Amniotic epithelial cell (primary cell): ENCODE measurements at places on chromosomes 2 and 18.
A peak's percentile ranks its signal among the peaks of the same experiment; 100 is the strongest.

- DNase-seq: peak; percentile 28
These were observed 117.5 kb downstream of the AGAP1 start for GRCh38 chr2:235611349-235611748.

DNA sequence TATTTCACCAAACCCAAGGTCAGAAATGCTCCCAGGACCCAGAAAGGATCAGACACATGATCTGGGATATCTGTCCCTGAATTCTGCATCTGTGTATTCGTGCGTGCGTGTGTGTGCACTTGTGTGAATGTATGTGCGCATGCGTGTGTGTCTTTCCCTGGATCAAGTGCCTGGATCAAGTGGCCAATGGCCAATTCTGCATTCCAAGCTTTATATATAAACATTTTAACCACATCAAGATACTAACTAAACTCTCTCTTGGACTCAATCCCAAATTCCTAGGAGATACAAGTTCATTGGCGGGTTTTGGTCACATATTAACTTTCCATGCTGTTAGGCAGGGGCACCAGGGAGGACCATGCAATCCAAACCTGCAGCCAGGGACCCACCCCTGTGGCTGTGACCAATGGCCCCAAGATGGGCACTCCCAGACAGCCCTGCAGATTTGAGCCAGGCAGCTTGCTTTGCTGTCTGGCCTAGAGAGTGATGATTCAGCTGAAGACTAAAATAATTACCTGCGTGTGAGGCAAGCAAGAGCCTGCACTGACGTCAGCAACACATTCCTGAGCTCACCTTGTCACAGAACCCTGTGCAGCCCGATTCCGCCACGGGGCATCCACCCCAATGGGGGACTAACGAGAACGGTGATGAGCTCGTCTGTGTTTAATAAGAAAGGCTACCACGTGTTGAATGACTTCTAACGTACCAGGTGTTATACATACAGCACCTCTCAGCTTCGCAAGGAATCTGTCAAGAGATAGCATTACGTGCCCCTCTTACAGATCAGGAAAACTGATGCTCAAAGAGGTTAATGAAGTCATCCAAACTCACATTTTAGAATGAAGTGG lies 45.3 kb upstream of the ROCK2 start:
- peak; percentile 90 for DNase-seq

DNA sequence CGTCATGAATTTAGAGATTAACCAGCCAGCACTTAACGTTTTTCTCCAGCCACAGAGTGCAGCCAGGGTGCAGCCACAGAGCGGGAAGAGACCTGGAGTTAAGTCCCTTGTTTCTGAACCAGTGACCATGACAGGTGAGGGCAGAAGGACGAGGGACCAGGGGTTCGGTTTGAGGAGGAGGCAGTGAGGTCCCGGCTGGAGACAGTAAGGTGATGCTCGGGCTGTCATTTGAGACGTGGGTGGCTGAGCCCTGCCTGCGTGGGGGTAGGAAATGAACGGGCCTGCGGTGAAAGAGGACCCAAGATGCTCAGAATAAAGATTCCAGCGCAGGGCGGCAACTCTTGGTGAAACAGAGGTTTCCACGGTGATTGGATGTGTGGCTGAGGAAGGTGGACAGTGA lies 205.9 kb downstream of the SNTG2 start:
- no peak for DNase-seq

DNA sequence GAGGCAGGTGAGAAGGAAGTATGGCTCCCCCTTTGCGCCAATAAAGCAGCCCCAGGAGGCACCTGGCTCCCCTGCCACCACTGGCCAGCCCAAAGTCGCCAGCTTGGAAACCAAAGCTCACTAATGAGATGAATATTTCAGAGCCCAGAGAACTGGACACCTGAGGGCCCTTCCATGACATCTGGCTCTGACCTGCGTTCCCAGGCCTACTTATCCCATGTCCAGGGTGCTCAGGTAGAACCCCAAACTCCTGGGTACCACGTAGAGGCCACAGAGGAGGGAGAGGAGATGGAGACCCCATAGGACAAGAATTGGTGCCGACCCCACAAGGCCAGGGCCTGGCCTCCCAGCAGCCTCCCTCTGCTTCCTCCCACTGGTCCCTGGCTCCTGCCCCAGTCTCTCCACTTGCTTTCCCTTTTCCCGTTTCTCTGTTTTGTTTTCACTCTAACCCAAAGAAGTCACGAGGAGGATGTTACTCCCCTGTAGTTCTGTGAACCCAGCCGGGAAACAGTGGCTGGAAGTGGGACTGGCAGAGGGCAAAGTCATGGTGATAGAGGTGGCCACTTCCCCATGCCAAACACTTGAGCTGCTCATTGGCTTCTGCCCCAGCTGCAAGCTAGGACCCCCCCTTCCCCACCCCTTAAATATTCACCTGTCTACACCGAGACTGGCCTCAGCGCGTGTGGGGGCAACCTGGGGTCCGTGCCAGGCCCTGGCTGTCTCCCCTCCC lies 820 bp downstream of the TMBIM1 start:
- DNase-seq: peak; percentile 23

GRCh38 chr18:79405781-79406575 lies 10.2 kb downstream of the NFATC1 start:
- no peak for DNase-seq

DNA sequence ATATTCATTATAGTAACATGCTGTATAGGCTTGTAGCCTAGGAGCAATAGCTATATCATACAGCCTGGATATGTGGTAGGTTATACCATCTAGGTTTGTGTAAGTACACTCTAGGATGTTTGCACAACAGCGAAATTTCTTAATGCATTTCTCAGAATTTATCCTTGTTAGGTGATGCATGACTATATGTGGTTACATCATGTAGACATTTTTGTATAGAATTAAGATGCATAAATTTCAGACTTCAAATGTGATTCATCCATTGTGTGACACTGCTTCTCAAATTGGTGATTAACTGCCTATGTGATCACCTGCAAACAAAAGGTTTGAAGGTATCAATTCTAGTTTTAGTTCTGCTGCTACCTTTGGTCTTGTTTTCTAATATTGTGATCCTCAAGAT lies 1787.0 kb upstream of the PIK3C3 start:
- DNase-seq: peak; percentile 18

GRCh38 chr18:6505498-6505875 lies 90.8 kb upstream of the L3MBTL4 start:
- DNase-seq: no peak

GRCh38 chr18:43634994-43635393 lies 357.7 kb upstream of the SYT4 start:
- no peak for DNase-seq

DNA sequence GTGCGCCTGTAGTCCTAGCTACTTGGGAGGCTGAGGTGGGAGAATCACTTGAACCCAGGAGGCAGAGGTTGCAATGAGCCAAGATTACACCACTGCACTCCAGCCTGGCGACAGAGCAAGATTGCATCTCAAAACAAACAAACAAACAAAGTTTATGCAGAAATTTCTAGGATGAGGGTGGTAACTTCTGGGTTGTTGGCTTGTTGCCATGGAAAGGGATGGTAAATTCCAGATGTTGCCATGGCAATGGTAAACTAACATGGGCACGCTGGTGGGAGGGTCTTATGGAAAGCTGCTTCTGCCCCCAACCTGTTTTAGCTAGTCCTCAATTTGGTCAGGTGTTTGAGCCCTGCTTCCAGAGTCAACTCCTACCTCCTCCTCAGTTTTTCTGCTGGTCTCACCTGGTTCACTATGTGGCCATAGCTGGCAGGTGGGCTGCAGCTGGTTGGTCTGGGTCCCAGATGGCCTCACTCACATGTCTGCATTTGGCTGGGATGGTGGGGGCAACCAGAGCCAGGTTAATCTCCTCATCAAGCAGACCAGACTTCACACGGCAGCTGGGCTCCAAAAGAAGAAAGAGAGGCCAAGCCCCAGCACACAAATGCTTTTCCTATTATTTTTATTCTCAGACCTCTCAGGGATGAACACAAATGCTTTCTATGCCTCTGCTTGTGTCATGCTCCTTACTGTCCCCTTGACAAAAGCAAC lies 26.6 kb upstream of the TEX44 start:
- no peak for DNase-seq

- no peak for DNase-seq
These were observed 59.8 kb downstream of the INHBB start for GRCh38 chr2:120405759-120406099.

DNA sequence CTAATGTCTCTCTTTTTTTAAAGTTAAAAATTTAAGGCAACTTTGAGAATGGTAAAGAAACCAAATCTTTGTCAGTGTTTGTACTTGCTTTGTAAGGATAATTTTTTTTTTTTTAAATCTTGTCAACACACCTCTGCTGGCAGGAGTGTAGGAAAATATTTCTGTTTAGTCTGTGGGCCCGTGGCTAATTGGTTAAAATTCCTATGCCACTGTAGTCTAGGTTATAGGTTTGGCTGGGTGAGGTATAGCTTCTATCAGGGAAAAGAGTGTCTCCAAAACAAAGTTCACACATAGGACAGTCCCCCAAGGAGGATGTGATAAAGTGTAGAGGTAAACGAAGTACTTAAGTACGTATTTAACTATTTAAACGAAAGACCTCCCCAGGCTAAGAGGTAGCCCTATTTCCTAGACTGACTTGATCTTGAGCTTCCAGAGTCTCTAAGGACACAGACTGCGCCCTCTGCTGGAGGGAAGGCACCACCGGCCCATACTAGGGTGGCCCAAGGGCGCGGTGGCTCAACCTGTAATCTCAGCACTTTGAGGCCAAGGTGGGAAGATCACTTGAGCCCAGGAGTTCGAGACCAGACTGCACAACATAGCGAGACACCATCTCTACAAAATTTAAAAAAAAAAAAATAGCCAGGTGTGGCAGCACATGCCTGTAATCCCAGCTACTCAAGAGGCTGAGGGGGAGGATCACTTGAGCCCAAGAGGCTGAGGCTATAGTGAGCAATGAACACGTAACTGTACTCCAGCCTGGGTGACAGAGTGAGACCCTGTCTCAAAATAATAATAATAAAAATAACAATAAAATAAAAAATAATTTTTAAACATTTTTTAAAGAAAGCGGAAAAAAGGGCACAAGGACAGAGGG lies 8.9 kb downstream of the TEX44 start:
- DNase-seq: peak; percentile 68

DNA sequence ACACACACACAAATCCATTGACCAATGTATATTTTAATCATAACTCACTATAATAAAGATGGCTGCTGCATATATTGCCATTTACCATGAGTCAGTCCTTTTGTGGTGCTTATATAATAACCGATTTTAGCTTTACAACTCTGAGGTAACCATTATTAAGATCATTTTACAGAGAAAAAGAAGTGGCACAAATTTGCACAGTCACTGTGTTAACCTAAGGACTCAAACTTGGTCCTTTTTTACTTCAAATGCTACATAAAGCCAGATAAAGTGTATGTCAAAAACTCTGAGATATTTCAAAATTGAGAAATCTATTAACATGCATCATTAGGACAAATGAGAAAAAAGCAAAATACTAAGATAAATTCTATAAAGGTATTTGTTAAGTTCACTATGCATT lies 923.7 kb downstream of the NRXN1 start:
- no peak for DNase-seq

DNA sequence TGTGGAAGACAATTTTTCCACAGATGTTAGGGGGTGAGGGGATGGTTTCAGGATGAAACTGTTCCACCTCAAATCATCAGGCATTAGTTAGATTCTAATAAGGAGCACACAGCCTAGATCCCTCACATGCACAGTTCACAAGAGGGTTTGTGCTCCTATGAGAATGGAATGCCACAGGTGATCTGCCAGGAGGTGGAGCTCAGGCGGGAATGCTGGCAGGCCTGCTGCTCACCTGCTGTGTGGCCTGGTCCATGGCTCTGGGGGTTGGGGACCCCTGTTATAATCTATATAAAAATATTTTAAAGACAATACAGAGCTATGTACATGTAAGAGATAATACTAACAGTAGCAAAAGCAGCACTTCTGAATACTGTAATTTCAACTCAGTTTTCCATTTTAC lies 19.2 kb downstream of the CWC22 start:
- DNase-seq: no peak

DNA sequence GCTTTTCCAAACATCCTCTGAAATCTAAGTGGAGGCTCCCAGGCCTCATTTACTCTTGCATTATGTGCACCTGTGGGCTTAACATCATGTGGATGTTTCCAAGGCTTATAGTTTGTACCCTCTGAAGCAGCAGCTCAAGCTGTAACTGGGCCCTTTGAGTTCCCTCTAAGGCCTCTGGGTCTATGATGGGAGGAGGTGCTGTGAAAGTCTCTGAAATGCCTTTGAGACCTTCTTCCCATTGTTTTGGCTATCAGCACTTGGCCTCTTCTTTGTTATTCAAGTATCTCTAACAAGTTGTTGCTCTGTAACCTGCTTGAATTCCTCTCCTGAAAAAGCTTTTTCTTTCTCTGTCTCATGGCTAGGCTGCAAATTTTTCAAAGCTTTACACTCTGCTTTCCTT lies 58.1 kb upstream of the MYT1L start:
- no peak for DNase-seq

DNA sequence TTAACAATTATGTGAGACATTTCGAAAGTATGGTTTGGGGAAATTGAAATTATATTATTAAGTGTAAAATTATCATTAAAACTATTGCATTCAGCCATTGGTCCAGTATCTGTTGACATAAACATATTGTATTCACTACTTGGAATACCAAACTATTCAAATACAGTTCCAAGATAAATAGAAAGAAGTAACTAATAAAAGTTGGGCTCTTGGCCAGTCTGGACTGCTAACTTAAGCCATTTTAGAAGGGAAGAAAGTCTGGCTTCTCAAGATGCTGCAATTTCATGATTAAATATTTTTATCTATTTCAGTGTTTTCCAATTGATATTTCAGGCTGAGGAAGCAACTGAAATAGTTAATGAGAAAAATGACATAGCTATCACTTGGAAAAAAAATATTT lies 109.8 kb upstream of the CHRNA1 start:
- DNase-seq: no peak

DNA sequence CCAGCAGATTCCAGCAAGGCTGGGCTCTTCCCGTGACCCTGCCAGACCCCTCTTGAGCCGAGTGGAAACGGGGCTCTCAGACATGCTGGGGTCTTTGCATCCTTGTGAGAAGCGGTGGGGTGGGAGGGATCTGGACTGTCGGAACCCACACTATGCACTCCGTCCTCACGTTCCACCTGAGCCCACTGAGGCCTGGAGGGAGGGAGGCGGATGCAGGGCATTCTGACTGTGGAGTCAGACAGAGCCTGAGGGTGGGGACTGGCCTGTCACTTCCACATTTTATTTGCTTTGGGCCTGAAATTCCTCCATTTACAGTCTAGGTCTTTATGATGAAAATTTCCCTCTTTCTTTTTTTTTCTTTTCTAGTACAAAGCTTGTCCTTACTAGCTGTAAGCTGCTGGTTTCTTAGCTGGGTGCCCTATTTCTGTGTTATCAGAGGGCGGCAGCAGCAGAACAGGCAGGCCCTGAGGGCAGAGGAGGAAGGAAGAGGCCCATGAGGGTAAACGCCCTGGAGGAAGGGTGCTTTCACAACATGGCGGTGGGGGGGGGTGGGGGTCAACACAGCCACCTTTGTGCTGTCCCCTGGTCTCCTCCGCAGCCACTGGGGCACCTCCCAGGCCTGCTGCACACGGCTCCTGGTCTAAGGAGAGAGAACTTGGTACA lies 373.5 kb upstream of the MYT1L start:
- no peak for DNase-seq
